ENCODE measurements at places on chromosomes 6 and 20.
A peak's percentile ranks its signal among the peaks of the same experiment; 100 is the strongest.

GRCh38 chr6:147392917-147393625, 115.4 kb upstream of the SAMD5 start:
- no peak for DNase-seq

- DNase-seq: no peak
Measured at GRCh38 chr6:23620911-23621401, 505.1 kb upstream of the NRSN1 start.

DNA sequence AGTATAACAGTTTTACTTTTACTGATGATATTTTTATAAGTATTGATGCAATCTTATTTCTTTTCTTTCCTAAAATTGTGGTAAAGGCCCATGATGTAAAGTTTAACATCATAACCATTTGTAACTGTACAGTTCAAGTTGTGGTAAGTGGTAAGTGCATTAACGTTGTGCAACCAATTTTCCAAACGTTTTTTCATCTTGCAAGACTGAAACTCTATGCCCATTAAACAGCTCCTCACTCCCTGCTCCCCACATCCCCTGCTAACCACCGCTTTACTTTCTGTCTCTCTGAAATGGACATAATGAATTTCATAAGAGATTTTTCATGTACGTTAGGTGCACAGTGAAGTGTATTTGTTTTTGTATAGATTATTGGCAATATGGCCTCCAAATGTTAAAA, 106.0 kb downstream of the PACRG start:
- no peak for DNase-seq

GRCh38 chr6:30915591-30915946, 1.5 kb downstream of the VARS2 start:
- peak; percentile 30 for DNase-seq

DNA sequence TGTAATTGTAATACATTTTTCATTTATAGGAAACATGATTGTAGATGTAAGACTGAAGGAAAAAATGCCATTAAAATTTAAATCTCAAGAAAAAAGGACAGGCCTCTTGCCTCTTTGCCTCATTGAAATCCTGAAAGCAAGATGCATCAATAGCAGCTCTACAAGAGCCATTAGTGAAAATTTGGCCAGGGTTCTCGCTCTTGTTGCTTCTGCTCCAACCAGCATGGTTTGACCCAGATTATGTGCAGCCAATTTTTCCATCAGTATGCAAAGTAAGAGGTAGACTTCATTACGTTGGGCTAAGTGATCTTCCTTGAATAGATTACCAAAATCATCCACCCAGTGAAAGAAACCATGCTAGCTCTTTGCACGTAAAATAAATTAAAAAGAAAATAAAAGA, 106.6 kb downstream of the SGK1 start:
- no peak for DNase-seq

DNA sequence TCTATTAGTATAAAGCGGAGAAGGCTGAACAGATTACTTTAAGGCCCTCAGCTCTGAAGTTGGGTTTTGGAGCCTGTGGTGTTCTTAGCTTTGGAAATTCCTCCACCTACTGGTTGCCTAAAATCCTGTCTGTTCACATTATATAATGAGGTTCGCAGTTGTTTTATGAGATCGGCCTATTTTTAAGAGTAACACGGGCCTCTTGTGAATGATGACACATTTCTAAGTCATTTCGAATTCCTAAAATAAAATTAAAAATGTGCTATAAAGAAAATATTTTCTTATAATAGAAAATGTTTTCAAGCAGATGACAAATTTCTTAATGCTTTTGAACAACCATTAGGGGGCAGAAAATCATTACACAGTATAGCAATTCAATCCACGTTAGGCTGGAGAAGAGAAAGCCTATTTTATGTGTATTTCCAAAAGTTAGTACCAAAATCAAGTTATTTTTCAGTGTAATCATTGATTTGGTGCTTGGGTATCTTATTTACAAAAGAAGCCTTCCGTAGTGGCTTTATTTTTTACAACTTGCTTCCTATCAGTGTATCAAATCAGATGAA, 15.8 kb upstream of the FAM8A1 start:
- DNase-seq: peak; percentile 62

DNA sequence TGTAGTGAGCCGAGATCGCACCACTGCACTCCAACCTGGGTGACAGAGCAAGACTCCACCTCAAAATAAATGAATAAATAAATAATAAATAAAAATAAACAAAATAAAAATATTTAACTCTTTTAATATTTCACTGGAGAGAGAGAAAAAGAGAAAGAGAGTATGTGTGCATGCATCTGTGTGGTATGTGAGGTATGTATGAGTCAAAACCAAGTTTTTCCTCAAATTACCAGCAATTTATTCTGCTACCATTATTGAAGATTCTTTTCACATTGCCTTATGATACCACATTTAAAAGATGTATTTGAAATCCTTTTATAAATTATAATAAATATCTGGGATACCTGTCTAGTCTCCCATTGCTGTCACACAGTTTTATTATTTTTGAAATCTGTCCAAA, 122.1 kb downstream of the CD164 start:
- DNase-seq: no peak

GRCh38 chr6:53361549-53362031, 12.8 kb upstream of the ELOVL5 start:
- DNase-seq: no peak
